K562 (cell line): ENCODE measurements at places on chromosomes 2 and 18.
A peak's percentile ranks its signal among the peaks of the same experiment; 100 is the strongest.

DNA sequence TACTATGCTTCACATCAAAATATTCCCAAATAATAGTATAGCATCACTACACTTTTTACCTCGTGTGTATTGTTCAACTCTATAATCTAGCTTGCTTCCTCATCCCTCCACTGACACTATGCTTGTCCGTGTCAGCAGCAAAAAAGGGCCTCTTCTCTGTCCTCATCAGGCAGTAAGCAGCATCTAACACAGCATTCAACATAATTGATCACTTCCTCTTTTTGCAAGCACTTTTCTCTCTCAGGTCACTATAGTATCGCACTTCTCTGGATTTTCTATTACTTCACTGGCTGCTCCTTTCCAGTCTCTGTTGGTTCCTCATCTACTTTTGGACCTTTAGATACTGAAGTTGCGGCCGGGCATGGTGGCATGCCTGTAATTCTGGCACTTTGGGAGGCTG is 64.9 kb upstream of the ZSWIM2 start:
- no peak for DNase-seq

GRCh38 chr2:181683518-181684453 is 3.5 kb upstream of the NEUROD1 start:
- peak; percentile 25 for DNase-seq

DNA sequence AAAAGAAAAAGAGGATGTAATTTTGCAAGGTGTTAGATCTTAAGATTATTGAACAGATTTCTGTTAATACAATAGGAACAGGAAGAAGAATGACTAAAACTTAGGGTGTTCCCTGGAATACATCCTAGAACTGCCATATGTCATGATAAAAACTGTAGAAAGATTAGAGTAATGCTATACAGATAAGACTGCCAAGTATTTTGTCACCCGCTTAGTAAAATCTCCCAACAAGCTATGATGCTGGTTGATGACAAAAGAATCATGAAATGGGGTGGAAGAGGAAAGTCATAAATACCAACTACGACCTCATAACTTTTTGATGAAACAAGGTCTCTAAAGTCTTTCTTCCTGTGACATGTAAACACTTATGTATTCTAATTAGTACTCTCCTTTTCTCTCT is 163.6 kb upstream of the COL3A1 start:
- DNase-seq, result no peak

DNA sequence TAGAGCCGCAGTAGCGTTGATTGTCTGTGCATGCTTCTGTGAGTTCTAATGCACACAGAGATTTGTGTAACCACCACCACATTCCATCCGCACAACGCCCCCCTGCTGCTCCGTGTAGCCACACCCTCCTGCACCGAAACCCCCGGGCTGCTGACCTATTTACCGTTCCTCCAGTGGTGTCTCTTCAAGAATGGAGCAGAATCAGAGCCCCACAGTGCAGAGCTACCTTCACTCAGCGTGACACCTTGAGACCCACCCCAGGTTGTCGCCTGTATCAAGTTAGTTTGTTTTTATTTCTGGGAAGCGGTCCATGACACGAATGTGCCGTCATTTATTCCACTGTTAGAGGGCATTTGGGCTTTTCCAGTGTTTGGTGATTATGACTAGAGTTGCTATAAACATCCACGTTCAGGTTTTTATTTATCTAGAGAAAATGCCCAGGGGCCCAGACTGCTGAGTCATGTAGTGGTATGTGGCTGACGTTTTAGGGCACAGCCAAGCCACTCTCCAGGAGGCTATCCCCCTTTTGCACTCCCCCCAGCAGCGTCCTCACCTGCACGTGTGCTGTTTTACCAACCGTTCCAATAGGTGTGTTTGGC is 266.8 kb downstream of the NDUFA10 start:
- no peak for DNase-seq
